Smooth muscle cell of the coronary artery (primary cell): ENCODE measurements at places on chromosomes 3 and 15. TPM values are rescaled to one million over a fixed set of nuclear protein-coding genes. Genes with fewer than 3 reads are reported as not detected.

C2CD4B gene
- 0.12 and 0.68 TPM in 2 replicates for total RNA-seq

RPN1 gene
- 490 and 520 TPM in 2 replicates for total RNA-seq

VGLL3 gene
- 2.9 and 54.9 TPM in 2 replicates for total RNA-seq

CDAN1 gene
- 3.6 and 10.3 TPM in 2 replicates for total RNA-seq

TARS3 gene
- total RNA-seq = 8.5 and 9.9 TPM in 2 replicates

GPR62 gene
- total RNA-seq = under 0.01 TPM in 1 of 2 replicates, not detected in the other

SCAMP5 gene
- 0.94 and 1.3 TPM in 2 replicates for total RNA-seq

POLQ gene
- 0.70 and 2.7 TPM in 2 replicates for total RNA-seq
